ENCODE measurements at places on chromosomes 13 and 19. TPM values are rescaled to one million over a fixed set of nuclear protein-coding genes. Genes with fewer than 3 reads are reported as not detected.

The KRTDAP gene
- polyA plus RNA-seq: not detected

- DNase-seq: no peak
Observed at GRCh38 chr13:113147206-113147605, 11.2 kb upstream of the PROZ start.

The GPC6 gene
- 19.8 TPM for polyA plus RNA-seq

The ICAM5 gene
- polyA plus RNA-seq: 3.2 TPM

DNA sequence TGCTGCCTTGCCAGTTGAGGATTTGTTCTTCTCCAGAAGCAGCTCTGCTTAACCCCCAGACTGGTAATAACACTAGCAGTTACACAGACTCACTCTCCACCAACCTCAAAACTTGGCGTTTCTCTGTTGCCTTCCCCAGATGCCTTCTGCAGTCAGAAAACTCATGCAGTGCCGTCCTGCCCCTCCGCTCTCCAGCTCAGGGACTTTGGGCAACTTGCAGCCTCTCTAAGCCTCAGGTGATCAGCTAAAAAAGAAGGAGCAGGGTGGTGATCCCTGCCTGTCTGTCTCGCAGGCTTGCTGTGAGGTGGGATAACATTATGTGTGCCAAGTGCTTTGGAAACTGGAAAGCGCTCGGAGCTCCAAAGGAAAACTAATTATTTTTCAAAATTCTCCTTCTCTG, 391.6 kb downstream of the HS6ST3 start:
- DNase-seq: peak; percentile 30

DNA sequence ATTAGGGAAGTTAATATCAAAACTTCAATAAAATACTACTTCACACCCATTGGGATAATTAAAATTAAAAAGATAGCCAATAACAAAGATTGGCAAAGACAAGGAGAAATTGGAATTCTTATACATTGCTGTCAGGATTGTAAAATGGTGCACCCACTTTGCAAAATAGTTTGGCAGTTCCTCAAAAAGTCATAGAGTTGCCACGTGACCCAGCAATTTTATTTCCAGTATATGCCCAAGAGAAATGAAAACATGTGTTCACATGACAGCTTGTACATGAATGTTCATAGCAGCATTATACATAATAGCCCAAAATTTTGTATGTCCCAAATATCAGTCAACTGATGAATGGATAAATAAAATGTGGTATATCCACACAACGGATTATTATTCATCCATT, 3.3 kb downstream of the MBD3L1 start:
- DNase-seq: no peak

DNA sequence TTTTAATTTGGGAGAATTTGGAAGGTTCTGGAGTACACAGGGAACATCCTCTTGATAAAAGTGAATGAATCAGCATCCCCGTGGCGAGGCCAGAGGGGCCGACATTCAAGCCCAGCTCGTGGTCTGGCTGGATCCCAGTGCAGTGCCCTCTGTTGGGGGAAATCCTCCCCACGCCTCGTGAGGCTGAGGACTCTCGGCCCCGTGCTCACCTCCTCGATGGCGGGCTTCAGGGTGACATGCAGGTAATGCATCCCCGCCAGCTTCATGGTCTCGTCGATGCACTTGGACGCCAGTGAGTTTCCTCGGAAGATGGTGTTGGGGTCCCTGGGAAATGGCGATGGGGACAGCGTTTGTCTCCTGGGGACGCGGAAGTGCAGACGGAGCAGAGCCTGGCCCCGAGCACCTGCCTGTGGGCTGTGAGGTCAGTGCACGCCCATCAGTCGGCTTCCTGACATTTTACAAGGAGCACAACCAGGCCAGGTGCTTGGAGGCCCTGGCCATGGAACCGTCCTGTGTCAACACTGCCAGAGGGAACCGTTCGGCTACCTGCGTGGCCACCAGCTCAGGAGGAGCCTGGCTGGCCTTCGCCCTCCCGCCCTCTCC, 43.3 kb upstream of the C13orf46 start:
- DNase-seq: no peak

DNA sequence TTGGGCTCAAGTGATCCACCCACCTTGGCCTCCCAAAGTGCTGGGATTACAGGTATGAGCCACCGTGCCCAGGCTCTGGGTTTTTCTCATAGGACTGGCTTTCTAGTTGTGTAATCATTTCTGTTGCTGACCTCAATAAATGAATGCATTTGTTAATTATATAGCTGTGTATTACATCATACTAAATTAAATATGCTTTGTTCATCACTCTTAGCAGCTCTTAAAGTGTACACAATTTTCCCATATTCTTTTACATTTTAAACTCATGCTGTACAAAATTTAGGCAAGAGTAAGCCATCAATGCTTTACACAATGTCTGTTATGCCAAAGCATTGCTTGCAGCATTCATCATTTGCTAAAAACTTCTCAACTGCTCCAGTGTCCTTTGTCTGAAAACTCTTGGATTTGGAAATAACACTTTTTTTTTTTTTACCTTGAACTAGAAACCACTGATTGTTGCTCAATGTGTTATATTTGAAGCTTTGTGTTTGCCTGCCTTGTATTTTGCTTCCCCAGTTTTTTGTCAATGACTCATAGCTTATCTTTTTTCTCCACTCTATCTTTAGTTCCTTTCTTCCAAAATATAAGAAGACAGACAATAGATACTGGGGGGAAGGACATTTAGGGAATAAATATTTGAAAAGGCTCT, 31.4 kb downstream of the CCDC122 start:
- DNase-seq: no peak

The PRR36 gene
- polyA plus RNA-seq: 59.4 TPM

DNA sequence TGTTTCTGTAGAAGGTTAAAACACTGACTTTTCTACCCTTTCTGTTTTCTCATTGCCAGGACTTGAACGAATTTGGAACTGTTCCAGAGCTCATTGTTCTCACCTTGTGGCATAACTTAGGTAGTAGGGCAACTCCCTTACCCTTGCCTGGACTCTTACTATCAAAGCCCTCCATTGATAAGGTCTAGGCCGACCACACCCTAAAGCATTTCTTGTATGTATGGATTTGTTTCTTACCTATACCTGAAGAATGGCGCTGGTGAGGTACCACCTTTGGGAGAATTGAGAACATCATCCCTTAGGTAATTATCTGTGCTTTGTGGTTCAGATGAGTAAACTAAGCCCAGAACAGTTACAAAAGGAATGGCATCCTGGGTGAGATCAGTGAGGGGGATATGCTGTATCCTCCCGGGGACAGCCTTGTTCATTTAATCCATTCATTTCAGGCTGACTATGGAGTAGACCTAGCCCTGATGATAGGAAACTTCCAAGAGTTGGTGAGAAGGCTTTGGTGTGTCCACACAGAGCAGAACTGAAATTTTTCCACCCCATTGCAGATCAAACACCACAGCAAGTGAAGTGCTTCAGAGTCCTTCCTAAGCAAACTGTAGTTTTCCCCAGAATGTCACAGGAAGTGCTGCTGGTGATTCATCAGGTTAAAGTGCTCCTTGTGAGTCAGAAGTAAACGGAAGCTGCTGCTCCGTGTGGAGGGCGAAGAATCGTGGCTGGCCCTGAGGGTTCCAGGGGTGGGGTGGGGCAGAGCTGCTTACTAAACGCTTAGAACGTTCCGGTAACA, 113.0 kb downstream of the TEX26 start:
- no peak for DNase-seq

- DNase-seq: no peak
Observed at GRCh38 chr19:6802336-6803035, 30.0 kb downstream of the VAV1 start.

GRCh38 chr13:73039201-73040108, 19.4 kb upstream of the KLF5 start:
- no peak for DNase-seq

The SLC27A5 gene
- 24.4 TPM for polyA plus RNA-seq

The ENOX1 gene
- polyA plus RNA-seq: 19.3 TPM

DNA sequence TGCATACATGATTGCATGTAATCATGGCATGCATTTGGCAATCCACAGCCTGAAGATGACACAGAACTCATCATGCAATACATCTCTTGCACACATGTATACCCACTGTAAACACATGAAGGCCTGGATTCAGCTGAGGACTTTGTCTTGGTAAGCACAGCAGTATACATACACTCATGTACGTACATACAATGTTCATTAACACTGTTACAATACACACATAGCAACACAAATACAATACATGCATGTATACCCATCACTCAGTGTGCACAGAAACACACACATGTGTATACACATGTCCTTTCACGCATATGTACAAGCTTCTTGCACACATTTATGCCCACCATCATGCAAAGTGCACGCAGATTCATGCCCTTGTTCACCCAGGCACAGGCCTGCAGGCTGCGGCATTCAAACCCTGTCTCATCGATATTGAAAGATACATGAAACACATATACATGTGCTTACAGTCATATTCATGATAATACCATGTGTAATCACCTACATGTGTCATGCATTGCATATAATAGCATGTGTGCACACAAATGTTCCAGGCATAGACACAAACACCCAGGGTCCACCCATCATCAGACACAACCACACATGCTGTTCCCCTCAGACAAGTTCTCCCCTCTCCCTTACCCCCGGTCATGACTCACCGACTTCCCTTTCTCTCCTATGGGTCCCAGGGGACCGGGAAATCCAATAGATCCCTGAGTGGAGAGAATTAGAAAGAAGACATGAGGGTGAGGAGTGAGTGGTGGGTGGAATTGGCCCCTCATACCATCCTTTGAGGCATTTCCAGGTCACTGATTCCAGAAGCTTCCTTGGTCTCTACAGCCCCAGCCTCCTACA, 28.7 kb downstream of the COL5A3 start:
- peak; percentile 12 for DNase-seq

- DNase-seq: no peak
Observed at GRCh38 chr13:102012299-102013293, 389.3 kb downstream of the FGF14 start.

- DNase-seq: no peak
Observed at GRCh38 chr19:1106841-1107660, 3.3 kb downstream of the GPX4 start.

The ZNF577 gene
- 32.8 TPM for polyA plus RNA-seq

- DNase-seq: no peak
Observed at GRCh38 chr13:27339299-27339698, 68.7 kb downstream of the RASL11A start.

DNA sequence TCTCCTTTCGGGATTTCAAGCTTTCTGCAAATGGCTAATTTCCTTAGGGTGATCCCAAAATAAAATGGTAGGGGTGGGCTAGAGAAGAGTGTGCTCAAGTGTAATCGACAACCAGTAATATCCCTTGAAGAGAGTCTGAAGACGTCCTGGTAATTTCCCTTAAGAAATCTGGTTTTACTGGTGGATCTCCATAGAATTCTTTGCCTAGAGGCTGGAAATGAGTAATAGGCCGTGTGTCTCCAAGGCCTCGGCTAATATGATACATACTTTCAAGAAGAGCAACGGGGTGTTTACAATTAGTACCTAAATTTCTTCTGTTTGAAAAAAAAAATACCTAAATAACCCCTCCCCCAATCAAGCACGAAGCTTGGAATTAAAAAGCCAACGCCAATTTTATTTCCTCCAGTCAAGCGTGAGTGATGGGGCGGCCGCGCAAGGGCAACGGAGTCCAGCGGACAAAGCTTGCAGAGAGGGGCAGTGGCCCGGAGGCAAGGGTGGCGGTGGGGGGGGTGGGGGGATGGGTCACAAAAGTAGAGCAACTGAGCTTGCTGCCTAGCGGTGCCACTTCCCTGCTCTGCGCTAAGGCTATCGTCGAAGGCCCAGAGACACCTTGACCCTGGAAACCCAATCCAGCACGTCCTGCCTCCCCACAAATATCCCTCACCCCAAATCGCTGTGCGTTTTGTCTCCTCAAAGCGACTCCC, 7.8 kb downstream of the SOX21 start:
- no peak for DNase-seq

The KLK14 gene
- polyA plus RNA-seq: 1.4 TPM

The HOMER3 gene
- 37.6 TPM for polyA plus RNA-seq

- DNase-seq: no peak
Observed at GRCh38 chr19:9528757-9529336, 9.6 kb downstream of the ZNF426 start.

The IZUMO4 gene
- polyA plus RNA-seq: 20.3 TPM

The LRRC63 gene
- polyA plus RNA-seq: 0.73 TPM

- DNase-seq: no peak
Observed at GRCh38 chr13:45781553-45782326, 69.8 kb downstream of the SIAH3 start.

DNA sequence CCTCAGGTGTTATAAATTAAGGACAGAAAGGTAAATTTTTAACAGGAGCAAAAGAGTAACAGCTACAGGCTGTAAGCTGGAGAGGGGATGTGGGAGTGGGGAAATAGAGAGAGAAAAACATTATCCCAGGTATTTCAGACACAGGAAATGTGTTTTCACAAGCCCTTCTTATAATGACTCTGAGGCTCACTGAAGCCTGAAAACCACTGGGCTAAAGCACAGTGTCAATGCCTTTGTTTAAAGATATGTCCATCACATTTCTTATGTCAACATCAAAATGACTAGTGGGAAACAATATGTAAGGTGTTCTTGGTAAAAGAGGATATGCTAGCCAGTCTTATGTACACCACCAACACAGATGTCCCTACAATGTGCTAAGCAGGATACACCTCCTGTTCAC, 365.9 kb downstream of the FGF14 start:
- DNase-seq: no peak

GRCh38 chr19:51552996-51553725, 17.9 kb upstream of the ZNF175 start:
- peak; percentile 82 for DNase-seq

- no peak for DNase-seq
Observed at GRCh38 chr13:60347174-60347573, 49.8 kb upstream of the TDRD3 start.

- DNase-seq: no peak
Observed at GRCh38 chr19:38358071-38358470, 16.3 kb upstream of the PSMD8 start.

The ZNF540 gene
- polyA plus RNA-seq: 20.1 TPM

The ZGLP1 gene
- polyA plus RNA-seq: 11.0 TPM

- no peak for DNase-seq
Observed at GRCh38 chr13:112102243-112102642, 35.3 kb downstream of the SOX1 start.

The CNFN gene
- 2.9 TPM for polyA plus RNA-seq

GRCh38 chr19:42067315-42067888, 2.6 kb downstream of the GRIK5 start:
- no peak for DNase-seq

The IRGQ gene
- 40.9 TPM for polyA plus RNA-seq

DNA sequence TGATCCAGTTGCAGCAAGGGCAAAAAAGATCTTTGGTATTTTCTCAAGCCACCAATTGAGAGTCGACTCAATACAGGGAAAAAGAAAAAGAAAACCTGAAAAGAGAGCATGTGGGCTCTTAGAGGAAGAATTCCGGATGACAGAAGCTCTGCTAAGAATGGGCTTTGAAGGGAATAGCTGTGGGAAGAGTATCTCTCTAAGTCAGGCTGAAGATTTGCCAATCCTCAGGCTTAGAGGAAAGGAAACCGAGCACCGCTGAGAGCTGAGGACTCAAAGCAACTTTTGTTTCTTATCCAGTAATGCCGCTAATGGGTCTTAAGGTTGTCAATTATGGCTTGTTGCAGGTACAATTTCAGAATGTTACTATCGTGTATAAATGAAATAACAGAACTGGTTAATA, 166.4 kb downstream of the EFNB2 start:
- no peak for DNase-seq

The ZNF829 gene
- 6.1 TPM for polyA plus RNA-seq

The CACNG7 gene
- polyA plus RNA-seq: 139 TPM

All from spinal cord (tissue), 10 donors.